ENCODE measurements at places on chromosomes 16 and 17.

DNA sequence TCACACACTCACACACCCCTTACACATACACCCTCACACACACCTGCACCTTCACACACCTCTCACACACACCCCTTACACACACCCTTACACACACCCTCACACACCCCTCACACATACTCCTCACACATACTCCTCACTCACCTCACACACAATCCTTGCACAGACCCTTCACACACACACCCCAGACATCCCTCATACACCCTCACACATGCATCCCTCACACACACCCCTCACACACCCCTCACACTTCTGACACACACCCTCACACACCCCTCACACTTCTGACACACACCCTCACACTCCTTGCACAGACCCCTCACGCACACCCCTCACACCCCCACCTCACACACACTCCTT, 23.9 kb downstream of the C17orf67 start:
- DNase-seq = no peak

DNA sequence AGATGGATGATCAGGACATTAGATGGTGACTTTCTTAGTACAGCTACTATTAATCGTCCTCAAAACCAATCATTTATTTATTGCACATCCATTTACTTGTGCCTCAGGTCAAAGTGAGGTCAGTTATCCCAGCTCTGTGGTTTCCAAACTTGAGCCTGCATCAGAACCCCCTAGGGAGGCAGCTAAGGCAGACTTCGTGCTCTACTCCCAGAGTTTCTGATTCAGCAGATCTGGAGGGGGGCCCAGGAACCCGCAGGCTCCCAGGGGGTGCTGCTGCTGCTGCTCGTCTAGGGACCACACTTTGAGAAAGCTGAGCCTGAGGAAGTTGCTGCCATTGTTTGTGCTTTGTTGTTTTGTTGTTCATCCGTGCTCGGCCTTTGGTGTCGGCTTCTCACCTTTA, 44.0 kb upstream of the CLEC18B start:
- DNase-seq = no peak

DNA sequence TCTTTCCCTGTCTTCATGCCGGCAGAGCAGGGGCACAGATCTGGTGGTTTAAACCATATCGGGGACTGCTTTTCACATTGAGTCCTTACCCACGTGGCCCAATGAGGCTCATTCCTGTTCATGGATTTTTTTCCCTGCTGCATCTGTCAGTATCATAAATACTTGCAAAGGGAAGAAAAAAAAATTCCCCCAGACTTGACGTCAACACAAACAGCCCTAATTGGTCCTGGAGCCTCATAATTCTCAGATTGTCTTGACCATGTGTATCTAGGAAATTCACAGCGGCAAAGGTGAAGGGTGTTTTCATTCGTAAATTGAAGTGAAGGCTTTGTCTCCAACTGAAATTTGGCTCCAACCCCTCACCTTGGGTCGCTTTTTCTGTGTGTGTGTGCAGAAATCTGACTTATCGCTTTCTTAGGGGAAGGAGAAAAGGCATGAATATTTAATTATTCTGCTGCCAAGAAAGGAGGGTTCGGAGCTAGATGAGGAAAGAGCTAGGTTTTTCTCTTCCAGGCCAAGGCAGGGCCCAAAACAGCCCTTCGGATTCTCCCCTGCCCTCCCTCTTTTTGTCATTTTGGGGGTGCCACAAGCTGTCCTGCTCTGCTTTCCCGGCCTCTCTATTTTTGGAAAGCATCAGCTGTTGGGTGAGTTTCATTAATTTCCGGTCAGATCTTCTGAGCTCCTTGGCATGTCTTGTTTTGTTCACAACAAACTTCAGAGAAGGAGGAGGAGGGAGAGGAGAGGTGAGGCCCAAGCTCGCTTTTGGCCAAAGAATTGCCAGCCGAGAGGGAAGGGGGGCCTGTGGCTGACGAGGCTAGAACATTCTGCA, 17.8 kb upstream of the CIBAR2 start:
- no peak for DNase-seq

GRCh38 chr16:12655537-12655936, 148.2 kb downstream of the CPPED1 start:
- no peak for DNase-seq

DNA sequence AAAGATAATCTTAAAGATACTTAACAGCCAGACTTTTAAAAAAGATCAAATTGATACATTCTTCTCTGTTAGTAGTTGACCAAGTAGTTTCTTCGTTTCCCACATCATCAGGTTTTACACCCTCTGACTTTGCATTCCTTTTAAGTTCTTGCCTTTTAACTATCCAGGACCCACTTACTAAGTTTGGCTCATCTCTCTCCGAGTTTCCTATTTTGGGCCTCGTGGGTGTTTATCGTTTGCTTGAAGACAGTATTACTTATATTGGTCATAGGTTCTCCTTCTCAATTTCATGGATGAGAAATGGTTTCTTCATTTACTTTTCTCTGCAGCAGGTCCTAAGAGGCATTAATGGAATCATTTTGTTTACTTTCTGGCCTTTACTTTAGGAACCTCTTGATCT, 43.2 kb downstream of the RPA1 start:
- no peak for DNase-seq

DNA sequence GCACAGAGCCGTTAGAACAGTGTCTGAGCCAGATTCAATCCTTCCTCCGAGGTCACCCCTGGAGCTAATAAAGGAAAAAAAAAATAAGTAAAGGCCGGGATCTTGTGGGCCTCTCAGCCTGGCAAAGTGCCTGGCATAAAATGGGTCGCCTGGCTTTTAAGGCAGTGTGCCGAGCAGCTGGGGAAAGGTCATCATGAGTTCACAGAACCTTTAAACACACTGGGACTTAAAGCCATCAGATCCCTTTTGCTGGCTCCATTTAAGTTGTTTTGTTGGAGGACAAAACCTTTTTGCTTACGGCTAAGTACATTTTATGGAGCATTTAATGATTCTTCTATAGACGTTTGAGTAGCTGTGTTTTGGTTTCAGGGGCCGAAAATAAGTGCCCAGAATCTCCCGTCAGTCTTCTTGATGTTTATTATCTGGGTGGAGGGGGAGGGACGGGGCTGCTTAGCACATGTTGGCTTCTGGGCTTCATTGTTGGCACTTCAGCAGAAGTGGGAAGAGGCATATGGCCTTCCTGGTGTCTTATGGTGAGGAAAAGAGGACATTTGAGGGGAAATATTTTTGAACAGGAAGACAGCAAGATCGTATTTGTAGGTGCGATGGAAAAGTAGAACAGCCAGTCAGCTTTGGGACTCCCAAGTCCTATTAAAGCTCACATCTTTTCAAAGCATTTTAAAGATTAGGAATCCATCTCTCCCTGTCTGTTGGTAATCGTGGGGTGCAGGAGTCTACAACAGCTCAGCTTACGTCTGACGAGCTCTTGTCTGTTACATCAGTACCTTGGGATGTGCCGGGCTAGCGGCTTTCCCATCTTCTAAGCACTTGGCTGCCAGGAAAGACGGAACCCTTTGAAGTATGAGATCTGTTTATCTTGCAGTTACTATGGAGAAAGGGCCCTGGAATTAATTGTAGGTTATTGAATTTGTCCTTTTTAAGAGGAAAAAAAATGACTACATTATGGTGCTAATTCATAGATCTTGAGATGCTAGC, 31.1 kb downstream of the RBFOX1 start:
- DNase-seq = no peak

DNA sequence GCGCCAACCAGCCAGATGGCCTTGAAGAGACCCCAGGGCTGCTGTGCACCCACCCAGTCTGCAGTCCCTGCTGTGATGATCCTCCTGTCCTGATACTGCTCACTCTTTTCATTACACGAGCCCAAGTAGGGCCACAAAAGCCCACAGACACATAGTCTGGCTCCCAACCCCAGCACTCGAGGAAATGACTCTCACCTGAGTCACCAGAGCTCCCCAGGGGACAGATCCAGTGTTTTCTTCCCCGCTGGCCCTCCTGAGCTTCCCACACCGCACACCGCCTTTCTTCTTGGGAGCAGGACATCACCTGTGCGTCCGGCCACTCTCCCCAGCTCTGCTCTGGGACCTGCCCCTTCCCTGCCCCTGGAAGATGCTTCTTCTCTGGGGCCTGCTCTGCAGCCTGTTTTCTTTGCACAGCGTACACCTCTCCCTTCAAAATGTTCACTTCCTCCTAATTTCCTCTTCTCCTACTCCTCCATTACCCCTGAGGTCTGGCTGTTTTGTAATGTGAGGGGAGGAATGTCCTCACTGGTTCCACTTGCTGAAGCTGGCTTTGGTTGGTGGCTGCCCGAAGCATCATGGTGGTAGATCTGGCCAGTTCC, 2.0 kb upstream of the SCN4A start:
- no peak for DNase-seq

DNA sequence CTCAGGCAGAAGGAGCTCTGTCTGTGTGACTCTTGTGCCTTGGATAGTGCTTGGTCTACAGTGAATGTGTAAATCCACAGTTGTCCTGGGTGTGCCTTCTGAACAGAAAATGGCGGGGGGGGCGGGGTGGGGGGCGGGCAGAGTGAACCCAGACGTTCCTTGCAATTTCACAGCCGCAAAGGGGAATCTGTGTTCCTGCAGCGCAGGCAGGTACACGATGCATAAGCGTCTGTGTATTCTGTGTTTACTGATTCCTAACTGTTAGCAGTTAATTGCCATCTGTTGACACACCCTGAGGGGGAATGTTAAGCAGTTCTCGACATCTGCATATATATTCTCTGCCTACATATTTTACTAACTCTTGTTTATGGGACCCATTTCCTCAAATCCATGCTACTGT, 123.5 kb upstream of the ZFHX3 start:
- no peak for DNase-seq

- DNase-seq = no peak
Observed at GRCh38 chr16:89318430-89318758, 100.9 kb downstream of the ZNF778 start.

- DNase-seq = no peak
Observed at GRCh38 chr17:43608313-43608712, 53.4 kb downstream of the MEOX1 start.

DNA sequence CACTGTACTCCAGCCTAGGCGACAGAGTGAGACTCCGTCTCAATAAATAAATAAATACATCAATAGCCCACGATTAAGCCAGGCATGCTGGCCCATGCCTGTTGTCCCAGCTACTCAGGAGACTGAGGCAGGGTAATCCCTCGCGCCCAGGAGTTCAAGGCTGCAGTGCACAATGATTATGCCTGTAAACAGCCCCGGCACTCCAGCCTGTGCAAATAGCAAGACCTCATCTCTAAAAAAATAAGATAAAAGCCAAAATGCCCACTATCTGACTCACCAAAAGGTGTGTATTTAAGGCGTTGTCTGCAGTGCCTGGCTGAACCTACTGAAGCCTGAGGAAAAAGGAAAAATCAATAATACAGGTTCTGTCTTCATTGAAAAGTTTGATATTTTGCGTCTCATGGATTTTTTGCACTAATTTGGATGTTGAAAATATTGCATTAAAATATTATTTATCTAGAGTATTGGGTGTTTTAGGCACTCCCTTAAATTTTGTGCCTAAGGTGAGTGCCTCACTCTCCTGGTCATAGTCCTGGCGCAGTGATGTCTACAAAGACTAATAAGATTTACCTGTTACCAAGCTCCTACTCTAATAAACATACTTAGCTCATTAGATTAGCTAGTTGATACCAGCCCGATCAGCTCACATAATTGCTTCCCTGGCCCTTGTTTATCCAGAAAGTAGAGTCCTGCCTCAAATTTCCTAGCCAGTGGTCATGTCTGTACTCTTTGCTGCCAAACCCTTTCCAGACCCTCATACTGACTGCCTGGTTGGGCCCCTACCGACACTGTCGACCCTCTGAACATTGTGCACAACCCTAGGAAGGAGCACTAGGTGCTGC, 24.7 kb upstream of the TOB1 start:
- DNase-seq = no peak

- DNase-seq = no peak
Observed at GRCh38 chr17:71380936-71381335, 739.9 kb upstream of the SOX9 start.

- no peak for DNase-seq
Observed at GRCh38 chr17:10802496-10803284, 1.2 kb downstream of the TMEM238L start.

DNA sequence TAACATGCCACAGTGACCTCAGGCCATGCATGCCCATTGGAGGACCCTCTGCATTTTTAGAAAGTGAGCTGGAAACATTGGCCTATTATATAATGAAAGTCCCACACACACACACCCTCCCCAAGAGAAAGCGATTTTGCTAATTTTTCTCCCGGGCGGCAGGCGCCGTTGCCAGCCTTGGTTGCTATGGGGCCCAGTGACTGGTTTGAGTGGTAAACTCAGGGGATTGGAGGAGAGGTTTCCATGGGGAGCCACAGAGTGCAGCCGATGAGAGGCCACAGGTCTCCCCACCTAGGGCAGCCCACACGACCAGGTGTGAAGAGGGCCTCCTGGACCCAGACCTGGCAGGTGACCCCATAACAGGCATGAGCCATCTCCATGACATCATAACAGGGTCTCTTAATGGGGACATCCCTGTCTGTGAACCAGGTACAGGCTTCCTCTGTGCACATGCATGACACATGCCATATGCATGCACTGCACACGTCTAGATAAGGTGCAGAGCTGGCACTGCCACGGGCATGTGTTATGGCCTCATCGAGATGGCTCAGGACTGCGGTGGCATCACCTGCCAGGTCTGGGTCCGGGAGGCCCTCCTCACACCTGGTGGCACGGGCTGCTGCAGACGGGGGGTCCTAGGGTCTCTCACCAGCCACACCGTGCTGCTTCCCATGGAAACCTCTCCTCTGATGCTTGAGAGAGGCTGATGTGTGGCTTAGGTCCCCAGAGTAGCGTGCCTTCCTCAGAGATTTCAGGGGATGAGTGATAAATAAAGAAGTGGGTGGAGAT, 144.1 kb downstream of the RBFOX3 start:
- DNase-seq = no peak

- no peak for DNase-seq
Observed at GRCh38 chr16:89903908-89904515, 14.7 kb upstream of the MC1R start.

DNA sequence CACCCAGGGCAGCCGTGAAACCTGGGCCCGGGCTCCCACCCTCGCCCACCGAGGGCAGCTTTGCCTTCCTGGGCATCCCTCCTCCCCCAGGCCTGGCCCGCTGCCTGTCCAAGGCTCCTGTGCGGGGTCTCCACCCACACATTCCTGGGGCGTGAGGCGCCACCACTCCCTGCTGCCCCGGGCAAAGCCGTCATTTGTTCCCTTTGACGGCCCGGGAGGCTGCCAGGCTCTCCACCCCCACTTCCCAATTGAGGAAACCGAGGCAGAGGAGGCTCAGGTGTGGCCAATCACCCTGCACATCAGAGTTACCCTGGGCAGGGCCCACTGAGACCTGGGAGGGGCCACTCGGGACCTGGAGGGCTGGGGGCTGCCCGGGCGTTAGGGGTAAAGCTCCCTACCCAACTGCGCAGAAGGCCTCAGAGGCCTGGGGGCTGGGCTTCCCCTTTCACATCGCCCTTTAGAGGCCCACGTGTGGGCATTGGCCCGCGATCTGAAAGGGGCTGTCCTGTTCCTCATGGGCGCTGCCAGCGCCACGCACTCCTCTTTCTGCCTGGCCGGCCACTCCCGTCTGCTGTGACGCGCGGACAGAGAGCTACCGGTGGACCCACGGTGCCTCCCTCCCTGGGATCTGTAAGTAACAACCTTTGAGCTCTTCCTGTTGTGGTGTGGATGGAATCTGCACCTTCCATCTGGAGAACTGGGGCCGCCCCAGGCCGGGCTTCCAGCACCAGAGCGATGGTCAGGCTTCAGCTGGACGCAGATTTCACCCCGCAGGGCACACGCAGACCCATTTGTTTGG, at the start of gene MSLN:
Gene MSLN (plus strand): TSS at position 190 of the 799 bp plus-strand sequence. CDS start 1,947 bp downstream, outside the sequence.
- no peak for DNase-seq

GRCh38 chr16:50467943-50468748, 80.0 kb upstream of the NKD1 start:
- no peak for DNase-seq
